Fibroblast of the aortic adventitia (primary cell): ENCODE measurements at places on chromosomes 6 and 20. TPM values are rescaled to one million over a fixed set of nuclear protein-coding genes. Genes with fewer than 3 reads are reported as not detected.

BPIFB4 gene
- total RNA-seq: not detected in 2 replicates

GRCh38 chr20:50450881-50451752, 59.1 kb upstream of the PTPN1 start:
- peak; percentile 32 for DNase-seq

SLC17A1 gene
- not detected in 2 replicates for total RNA-seq

HLA-DRB5 gene
- total RNA-seq: not detected in 2 replicates

DNA sequence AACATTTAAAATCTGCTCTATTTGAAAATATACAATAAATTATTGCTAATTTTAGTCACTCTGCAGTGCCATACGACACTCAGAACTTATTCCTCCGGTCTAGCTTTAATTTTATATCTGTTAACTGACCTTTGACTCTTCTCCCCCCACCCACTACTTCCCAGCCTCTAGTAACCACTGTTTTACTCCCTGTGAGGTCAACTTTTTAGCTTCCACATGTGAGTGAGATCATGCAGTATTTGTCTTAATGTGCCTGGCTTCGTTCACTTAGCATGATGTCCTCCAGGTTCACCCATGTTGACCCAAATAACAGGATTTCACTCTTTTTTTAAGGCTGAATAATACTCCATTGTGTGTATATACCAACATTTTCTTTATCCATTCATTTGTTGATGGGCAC, 80.8 kb downstream of the RPP40 start:
- DNase-seq: no peak

- DNase-seq: no peak
Measured at GRCh38 chr6:166611631-166612030, 15.4 kb downstream of the RPS6KA2 start.

WRNIP1 gene
- total RNA-seq: 25.8 and 29.4 TPM in 2 replicates

- DNase-seq: peak; percentile 27
Measured at GRCh38 chr6:10720265-10720959, 2.5 kb upstream of the TMEM14C start.

RSPO4 gene
- total RNA-seq: not detected in 2 replicates

DNA sequence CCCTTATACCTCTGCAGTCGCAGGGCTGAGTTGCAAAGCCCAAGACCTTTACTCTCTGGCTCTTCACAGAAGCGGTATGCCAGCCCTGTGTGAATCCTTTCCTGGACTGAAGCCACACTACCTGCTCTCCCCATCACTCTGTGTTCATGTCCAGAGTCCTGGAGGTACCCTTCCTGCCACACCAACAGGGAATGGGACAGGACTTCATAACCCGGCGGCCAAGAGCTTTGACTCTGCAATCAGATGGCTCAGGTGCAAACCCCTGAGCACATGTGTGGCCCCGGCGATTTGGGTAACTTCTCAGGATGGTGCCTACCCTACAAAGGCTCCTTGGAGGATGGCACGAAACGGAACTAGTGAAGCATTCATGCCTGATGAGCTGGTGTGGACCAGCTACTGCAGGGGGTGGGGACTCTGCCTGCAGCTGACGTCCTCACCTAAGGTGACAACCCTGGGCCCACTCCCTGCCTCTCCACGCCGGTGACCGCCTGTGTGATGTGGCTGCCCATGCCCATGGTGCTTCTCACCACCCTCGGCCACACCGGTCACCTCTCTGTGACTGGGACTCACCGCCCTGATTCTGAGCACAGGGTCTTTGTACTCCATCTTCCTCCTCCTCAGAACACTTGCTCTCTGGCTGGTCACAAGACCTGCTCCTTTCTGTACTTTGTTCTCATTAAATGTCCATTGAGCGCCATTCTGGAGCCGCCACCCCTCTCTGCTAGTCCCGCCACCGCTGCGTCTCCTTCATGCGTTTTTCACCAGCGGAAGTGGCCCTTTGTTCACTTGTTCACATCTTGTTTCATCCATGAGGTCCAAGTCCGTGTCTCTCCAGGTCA, 116.7 kb downstream of the SULF2 start:
- no peak for DNase-seq

GRCh38 chr6:4354181-4354580, 218.8 kb upstream of the ECI2 start:
- DNase-seq: no peak

POPDC3 gene
- 7.5 and 33.7 TPM in 2 replicates for total RNA-seq

DNA sequence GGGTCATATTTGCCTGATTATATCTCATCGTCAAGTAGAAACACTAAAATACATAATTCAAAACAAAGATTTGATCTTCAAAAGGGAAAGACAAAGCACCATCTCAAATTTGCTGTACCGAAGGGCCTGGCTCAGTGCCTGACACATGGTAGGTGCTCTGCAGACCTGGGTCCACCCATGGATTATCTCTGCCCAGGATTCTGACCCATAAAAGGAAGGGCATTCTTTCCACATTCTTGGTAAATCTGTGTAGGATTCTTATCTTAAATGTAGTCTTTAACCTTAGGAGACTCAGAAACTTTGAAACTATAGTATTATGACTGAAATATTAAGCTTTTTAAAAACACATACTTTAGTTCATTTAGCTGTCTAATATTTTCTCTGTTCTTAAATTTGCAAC, 274.1 kb upstream of the FLRT3 start:
- DNase-seq: no peak

- DNase-seq: no peak
Measured at GRCh38 chr6:168457653-168457934, 16.6 kb downstream of the SMOC2 start.

- no peak for DNase-seq
Measured at GRCh38 chr6:83893024-83893423, 33.5 kb downstream of the CYB5R4 start.

DNA sequence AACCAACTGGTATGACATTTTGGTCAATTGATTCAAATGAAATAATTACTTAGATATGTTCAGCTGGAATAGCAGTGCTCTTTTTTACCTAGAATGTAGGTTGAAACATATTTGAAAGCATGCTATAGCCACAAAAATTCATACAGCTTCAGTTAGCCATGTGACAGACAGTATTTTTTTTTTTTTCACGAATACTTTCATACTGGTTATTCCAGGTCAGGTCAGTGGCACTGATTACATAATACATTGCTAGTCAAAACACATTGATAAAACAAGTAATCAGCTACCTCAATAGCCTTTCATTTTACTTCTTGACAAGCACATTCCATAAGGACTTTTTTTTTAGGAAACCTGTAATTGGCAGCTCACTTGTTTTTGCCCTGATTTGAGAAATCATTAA, 222.6 kb downstream of the EYA4 start:
- no peak for DNase-seq

HLA-DPA1 gene
- total RNA-seq: 0.18 and 1.8 TPM in 2 replicates
